ENCODE measurements at places on chromosomes 13 and 19. TPM values are rescaled to one million over a fixed set of nuclear protein-coding genes. Genes with fewer than 3 reads are reported as not detected.

DNA sequence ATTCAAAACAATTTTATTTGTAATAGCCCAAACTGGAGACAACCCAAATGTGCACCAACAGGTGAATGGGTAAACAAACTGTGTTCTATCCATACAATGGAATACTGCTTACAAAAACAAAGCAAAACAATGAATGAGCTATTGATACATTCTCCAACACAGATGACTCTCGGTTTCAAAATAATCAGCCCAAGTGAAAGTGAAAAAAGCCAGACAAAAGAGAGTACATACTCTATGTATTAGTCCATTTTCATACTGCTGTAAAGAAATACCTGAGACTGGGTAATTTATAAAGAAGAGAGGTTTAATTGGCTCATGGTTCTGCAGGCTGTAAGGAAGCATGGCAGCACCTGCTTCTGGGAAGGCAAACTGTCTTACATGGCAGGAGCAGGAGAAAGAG, 65.2 kb upstream of the LRCH1 start:
- H3K27me3 ChIP-seq = no peaks in the 10 kb centered on the region
- no peak for DNase-seq
- H3K27ac ChIP-seq = no peak overlapping the region
- no peaks in the 10 kb centered on the region for H3K4me1 ChIP-seq
- no peak overlapping the region for H3K4me3 ChIP-seq

DNA sequence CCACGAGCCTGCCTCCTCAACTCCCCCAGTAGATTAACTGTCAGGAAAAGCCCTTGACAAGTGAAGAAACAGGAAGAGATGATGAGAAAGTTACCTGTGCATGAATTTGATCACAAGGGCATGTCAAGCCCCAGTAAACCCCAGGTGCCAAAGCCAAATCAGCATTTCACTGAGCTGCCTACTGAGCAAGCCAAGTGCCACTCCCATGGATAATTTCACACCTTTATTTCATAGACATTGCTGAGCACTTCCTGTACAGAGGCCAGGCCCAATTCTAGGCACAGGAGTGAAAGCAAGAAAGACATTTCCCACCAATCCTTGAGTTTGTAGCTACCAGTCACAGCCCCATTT, 2.4 kb downstream of the GADD45GIP1 start:
- no peak overlapping the region for H3K4me3 ChIP-seq
- peaks cover 73% of the 10 kb centered on the region for H3K36me3 ChIP-seq
- peaks cover 15% of the 10 kb centered on the region for H3K4me1 ChIP-seq
- no peak for DNase-seq

- no peaks in the 10 kb centered on the region for H3K4me1 ChIP-seq
- no peak overlapping the region for H3K4me3 ChIP-seq
- no peak overlapping the region for H3K27ac ChIP-seq
- H3K27me3 ChIP-seq = peaks cover 68% of the 10 kb centered on the region
- no peak for DNase-seq
- H3K36me3 ChIP-seq = no peaks in the 10 kb centered on the region
Measured at GRCh38 chr19:41457241-41457640, 14.3 kb downstream of the ERICH4 start.

DNA sequence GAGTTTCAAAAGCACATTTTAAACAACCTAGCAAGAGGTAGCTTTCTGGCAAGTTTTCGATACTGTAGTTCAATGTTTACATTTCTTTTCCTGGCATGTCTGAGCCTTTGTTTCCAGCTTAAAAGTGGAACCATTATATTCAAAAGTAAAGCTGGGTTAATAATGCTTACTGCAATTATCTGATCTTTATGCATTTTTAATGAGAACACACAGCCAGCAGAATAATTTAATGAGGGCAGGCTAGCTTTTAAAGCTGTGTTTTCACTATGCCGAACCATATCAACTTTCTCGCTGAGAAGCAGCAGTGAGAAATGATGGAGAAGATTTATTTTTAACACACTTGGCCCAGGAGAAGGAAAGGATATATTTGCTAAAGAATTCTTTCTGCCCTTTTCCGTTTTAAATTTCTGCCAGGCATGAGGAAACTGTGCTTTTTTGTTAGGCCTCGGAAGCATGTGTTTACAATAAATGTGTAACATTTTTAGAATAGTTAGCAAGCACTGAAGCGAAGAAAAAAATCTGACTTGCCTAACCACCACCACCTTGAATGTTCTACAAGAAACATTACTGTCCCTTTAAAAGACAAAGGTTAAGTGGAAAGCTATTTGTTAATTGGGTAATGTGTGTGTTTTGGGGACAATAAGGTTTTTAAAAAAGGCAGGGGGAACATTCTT, 1.0 kb downstream of the MBNL2 start:
- DNase-seq = no peak
- peak overlapping the region; percentile 75 for H3K27ac ChIP-seq
- H3K4me1 ChIP-seq = peaks cover 35% of the 10 kb centered on the region
- H3K27me3 ChIP-seq = no peaks in the 10 kb centered on the region

DNA sequence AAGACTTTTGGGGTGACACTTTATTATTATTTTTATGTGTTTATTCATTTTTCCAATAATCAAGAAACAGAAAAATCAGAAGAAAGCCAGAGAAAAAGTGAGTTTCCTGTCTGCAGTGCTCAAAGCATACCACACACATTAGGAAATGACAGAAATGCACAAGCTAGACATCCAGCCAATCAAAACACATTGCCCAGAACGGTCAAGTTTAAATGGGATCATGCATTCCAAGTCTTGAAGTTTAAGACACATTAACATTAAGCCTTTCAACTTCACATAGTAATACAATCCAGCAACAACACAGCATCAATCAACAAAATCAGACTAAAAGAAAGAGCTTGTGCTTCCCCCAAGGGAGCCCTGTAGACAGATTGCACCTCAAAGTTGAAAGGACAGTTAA, 28.7 kb upstream of the MEDAG start:
- DNase-seq = no peak
- no peak overlapping the region for H3K4me3 ChIP-seq
- H3K27ac ChIP-seq = no peak overlapping the region

GRCh38 chr19:39737351-39737750, 478 bp downstream of the CLC start:
- H3K4me3 ChIP-seq = no peak overlapping the region
- H3K27me3 ChIP-seq = peaks cover 12% of the 10 kb centered on the region
- no peak overlapping the region for H3K27ac ChIP-seq
- DNase-seq = no peak

- DNase-seq = no peak
- H3K27me3 ChIP-seq = peaks cover 74% of the 10 kb centered on the region
- H3K4me1 ChIP-seq = no peaks in the 10 kb centered on the region
- no peak overlapping the region for H3K27ac ChIP-seq
Measured at GRCh38 chr13:112469071-112469745, 93.1 kb downstream of the SPACA7 start.

DNA sequence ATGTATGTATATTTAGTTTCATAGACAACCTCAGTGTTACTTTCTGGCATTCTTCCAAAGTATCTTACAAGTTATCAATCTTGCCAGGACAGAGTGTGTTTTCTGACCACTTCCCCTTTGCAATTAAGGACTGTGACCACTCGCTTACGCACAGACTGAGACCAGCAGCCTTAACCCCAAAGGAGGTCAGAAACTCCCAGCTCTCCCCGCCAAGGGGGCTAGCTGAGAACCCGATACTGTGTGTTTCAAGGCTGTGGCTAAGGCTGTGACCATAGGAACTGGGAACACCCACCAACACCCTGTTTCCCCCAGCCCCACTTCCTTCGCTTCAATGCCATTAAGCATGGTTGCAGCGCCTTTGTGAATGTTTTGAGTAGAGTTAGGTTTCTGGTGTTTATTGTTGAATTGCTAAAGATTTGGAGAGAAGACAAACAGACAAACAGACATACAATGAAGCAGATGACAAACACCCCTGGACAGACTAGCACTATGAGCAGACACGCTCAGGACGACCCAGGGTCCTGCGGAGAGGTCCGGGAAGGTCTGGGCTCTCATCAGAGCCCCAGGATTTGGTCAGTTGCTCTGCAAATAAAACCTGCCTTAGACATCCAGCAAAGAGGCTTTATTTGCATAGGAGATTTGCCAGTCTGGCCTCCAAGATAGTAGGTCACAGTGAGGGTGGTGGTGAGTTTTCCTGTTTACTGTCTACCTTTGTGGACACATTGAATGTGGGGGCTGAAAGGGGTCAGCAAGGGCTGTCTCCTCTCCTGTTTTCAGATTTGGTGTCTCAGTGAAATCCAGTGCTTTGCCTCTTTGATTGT, 25.0 kb upstream of the TNFSF11 start:
- H3K27me3 ChIP-seq = no peaks in the 10 kb centered on the region
- H3K4me3 ChIP-seq = no peak overlapping the region
- no peak for DNase-seq
- H3K27ac ChIP-seq = no peak overlapping the region
- H3K4me1 ChIP-seq = peaks cover 8% of the 10 kb centered on the region
- no peaks in the 10 kb centered on the region for H3K36me3 ChIP-seq

DNA sequence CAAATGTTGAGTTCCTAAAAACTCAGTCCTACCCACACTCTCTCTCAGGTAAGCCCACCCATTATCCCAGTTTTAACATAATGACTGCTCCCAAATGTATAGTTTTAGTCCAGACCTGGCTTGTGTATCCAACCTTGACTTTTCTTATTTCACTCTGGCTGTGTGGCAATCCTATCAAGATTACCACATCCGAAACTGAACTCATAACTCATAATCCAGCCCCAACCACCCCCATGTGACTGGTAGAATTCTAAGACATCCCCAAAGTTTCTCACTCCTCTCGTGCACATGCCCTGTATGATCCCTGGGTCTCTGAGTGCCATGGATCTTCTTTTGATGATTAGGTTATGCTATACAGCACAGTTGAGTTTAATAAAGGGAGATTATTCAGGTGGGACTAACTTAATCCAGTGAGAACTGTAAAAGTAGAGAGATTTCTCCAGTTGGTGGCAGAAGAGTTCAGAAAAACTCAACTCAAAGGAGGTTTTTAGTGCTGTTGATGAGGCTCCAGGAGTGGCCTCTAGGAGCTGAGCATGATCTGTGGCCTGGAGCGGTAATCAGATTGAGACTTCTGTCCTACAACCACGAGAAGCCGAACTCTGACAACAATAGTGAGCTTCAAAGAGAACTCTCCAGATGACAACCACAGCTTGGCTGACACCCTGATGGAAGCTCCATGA, 413.4 kb downstream of the ZNF536 start:
- H3K27me3 ChIP-seq = no peaks in the 10 kb centered on the region
- H3K27ac ChIP-seq = no peak overlapping the region
- no peak overlapping the region for H3K4me3 ChIP-seq
- no peak for DNase-seq

GRCh38 chr13:106038752-106039151, 496.7 kb downstream of the EFNB2 start:
- no peaks in the 10 kb centered on the region for H3K36me3 ChIP-seq
- H3K27ac ChIP-seq = no peak overlapping the region
- no peaks in the 10 kb centered on the region for H3K4me1 ChIP-seq
- H3K27me3 ChIP-seq = no peaks in the 10 kb centered on the region
- no peak overlapping the region for H3K4me3 ChIP-seq

DNA sequence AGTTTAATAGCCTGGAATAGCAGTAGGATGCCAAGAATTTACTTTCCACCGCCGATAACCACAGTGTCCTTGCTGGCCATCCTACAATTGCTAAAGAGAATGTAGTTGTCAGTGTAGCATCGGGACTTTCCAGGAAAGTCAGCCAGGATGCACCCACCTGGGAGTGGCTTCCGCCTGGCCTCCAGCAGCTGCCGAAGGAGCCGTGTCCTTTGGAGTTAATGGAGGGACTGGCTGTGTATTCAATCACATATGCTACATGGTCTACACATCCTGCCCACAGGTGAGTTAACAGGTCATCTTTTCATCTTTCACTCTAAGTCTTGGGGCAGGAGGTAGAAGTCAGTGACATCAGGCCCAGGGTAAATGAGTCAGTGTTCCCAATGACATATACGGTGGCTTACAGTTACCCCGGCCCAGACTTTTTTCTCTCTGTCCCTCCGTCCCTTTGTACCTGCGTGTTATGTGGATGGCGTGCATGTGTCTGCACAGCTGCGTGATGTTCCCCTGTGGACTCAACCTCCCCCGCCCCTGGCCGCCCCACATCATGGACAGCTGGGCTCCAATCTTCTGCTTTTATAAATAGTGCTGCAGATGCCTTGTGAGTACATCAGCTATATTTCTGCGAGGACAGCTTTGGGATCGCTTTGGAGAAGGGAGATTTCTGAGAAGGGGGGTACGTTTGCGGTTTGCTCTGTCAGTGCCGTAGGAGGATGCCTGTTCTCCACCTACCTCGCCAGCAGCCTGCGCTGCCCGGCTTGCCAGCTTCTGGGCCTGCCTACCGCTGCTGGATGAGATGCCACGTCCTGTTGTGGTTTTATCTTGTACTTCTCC, 63.1 kb downstream of the ATP11A start:
- no peak overlapping the region for H3K27ac ChIP-seq
- no peak overlapping the region for H3K4me3 ChIP-seq
- no peak for DNase-seq
- H3K36me3 ChIP-seq = no peaks in the 10 kb centered on the region

DNA sequence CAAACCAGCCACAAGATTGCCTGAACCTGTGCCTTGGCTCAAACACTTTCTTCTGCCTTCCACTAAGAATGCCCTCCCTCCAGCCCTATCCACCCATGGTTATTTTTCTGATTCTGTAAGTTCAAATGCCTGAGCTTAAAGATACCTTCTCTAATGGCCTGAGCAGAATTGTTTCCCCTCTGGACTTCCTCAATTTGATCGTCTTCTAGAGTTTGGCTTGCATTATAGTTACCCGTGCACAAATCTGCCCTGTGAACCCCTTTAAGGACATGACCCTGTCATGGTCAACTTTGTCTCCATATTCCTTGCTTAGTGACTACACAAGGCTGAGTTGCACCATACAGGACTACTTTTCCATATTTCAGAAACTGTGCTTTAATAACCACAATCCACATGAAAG, 481.0 kb downstream of the FOXO1 start:
- H3K27ac ChIP-seq = no peak overlapping the region
- H3K36me3 ChIP-seq = no peaks in the 10 kb centered on the region
- H3K4me3 ChIP-seq = no peak overlapping the region
- no peaks in the 10 kb centered on the region for H3K27me3 ChIP-seq
- no peaks in the 10 kb centered on the region for H3K4me1 ChIP-seq

DNA sequence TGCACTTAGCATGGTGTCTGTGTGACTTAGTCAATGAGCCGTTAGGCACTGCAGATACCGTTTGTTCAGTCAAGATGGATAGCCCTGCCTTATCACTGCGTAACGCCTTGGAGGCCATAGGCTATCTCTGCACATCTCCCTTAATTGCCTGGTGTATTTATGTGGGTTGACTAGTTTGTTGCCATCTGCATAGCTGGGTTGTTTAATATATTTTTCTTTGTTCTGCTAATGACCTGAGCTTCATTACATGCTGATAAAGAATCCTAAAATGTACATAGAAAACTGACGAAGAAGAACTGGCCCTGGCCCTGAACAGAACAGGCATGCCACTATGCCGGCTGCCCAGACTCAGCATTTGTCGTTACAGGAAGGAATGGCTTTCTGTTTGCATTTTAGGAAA, 297.8 kb downstream of the SHISA2 start:
- H3K27ac ChIP-seq = no peak overlapping the region
- H3K4me3 ChIP-seq = no peak overlapping the region

DNA sequence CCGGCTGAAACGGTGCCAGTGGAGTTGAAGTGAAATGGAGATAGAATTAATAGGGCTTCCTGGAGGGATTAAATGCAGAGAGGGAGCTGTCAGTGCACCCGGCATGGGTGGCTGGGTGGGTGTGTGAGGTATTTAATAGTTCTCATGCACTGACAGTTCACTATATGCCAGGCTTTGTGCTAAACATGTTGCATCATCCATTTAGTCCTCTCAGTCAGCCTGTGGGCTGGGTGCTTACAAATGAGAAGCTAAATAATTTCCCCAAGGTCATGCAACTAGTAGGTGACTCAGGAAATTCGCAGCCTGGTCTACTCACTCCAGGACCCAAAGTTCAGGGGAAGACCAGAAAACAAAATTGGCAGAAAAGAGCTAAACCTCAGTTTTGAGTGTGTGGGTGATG, 63.5 kb upstream of the SPATA13 start:
- H3K27ac ChIP-seq = peak overlapping the region; percentile 63
- no peaks in the 10 kb centered on the region for H3K27me3 ChIP-seq
- no peaks in the 10 kb centered on the region for H3K36me3 ChIP-seq

The ZNF460 gene
- 39.5 TPM for total RNA-seq

The ABHD17A gene
- total RNA-seq = 91.9 TPM

The SPRY2 gene
- total RNA-seq = 27.4 TPM

Measured in SJSA1 (cell line).